ENCODE measurements at places on chromosomes 16 and 17. TPM values are rescaled to one million over a fixed set of nuclear protein-coding genes. Genes with fewer than 3 reads are reported as not detected.

TAC4 gene
- not detected for total RNA-seq

P2RX1 gene
- total RNA-seq: 16.8 TPM

SOCS3 gene
- total RNA-seq: 112 TPM

AATK gene
- total RNA-seq: 10.9 TPM

AOC2 gene
- 3.6 TPM for total RNA-seq

KRT25 gene
- total RNA-seq: not detected

PDE6G gene
- 13.9 TPM for total RNA-seq

CWC25 gene
- 27.1 TPM for total RNA-seq

ABCA8 gene
- 63.7 TPM for total RNA-seq

FAM171A2 gene
- 0.98 TPM for total RNA-seq

TEX19 gene
- total RNA-seq: not detected

PRR35 gene
- total RNA-seq: not detected

CACNA1H gene
- total RNA-seq: 0.33 TPM

CX3CL1 gene
- total RNA-seq: 0.67 TPM

GRCh38 chr16:10895053-10895946, 18.3 kb downstream of the CIITA start:
- peak overlapping the region; percentile 73 for H3K27ac ChIP-seq
- peaks cover 89% of the 10 kb centered on the region for H3K4me1 ChIP-seq
- peak; percentile 78 for DNase-seq
- no peaks in the 10 kb centered on the region for H3K27me3 ChIP-seq
- H3K4me3 ChIP-seq: no peak overlapping the region
- H3K36me3 ChIP-seq: peaks cover 69% of the 10 kb centered on the region

- peak; percentile 87 for DNase-seq
- peaks cover 57% of the 10 kb centered on the region for H3K36me3 ChIP-seq
- H3K27me3 ChIP-seq: no peaks in the 10 kb centered on the region
Measured at GRCh38 chr17:5226940-5227878, 7.5 kb downstream of the SCIMP start.

DNA sequence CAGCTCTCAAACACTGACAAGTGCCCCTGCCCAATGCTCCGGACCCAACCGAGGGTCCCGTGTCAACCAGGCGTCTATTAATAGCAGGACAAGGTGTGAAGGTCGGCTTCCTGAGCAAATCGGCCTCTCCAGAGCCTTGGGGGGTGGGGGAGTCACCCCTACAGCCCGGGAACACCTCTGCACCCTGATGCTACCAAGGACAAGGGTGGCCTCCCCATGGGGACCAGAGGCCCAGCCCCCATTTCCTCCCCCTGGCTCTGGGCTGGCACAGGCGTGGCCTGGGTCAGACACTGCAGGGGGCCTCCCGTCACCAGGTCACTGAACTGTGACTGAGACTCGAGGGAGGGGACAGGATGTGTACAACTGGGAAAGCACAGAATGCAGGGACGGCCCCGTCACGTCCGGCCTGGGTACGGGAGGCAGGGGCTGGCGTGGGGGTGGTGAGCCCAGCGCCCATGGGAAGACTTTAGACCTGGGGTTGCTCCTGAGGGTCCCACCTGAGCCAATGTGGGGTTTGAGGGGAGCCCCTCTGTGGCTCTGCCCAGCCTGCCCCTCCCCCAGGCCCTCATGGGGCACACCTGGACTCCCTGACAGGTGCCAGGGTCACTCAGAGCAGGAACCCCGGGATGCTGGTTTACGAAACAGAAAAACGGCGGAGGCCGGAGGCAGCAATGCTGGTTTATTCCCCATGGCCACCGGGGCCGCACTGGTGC, 579 bp upstream of the CYBA start:
- peaks cover 18% of the 10 kb centered on the region for H3K36me3 ChIP-seq
- peak overlapping the region; percentile 97 for H3K4me3 ChIP-seq
- H3K4me1 ChIP-seq: peaks cover 32% of the 10 kb centered on the region
- peak; percentile 98 for DNase-seq
- H3K27ac ChIP-seq: peak overlapping the region; percentile 96

GRCh38 chr17:43766413-43767052, 7.9 kb upstream of the SOST start:
- peaks cover 37% of the 10 kb centered on the region for H3K4me1 ChIP-seq
- H3K27me3 ChIP-seq: no peaks in the 10 kb centered on the region
- H3K36me3 ChIP-seq: no peaks in the 10 kb centered on the region
- H3K4me3 ChIP-seq: no peak overlapping the region
- no peak overlapping the region for H3K27ac ChIP-seq

GRCh38 chr17:27233776-27234175, 60.1 kb upstream of the WSB1 start:
- H3K4me1 ChIP-seq: peaks cover 23% of the 10 kb centered on the region
- no peak overlapping the region for H3K4me3 ChIP-seq
- no peaks in the 10 kb centered on the region for H3K27me3 ChIP-seq
- no peak for DNase-seq

DNA sequence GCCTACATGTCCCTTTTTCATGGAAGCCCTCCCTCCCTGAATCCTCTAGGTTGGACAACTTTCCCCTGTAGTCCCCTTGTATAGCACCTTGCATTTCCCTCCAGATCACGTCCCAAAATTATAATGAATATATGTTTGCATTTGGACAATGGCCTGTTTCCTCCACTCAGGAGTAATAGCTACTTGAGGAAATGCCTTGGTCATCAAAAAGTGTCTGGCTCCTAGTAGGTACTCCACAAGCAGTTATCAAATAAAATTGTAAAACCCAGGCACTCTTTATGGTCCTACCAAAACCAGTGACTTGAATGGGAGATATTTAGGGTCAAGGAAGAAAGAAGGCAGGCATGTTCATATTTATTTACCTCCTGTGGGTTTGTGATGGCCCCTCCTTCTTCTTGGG, 59.6 kb downstream of the RBFOX1 start:
- H3K27ac ChIP-seq: no peak overlapping the region
- no peaks in the 10 kb centered on the region for H3K36me3 ChIP-seq
- DNase-seq: no peak
- no peak overlapping the region for H3K4me3 ChIP-seq
- H3K27me3 ChIP-seq: no peaks in the 10 kb centered on the region
- no peaks in the 10 kb centered on the region for H3K4me1 ChIP-seq

GRCh38 chr16:13631916-13632315, 288.0 kb upstream of the ERCC4 start:
- H3K27me3 ChIP-seq: no peaks in the 10 kb centered on the region
- no peak overlapping the region for H3K27ac ChIP-seq
- no peaks in the 10 kb centered on the region for H3K36me3 ChIP-seq

DNA sequence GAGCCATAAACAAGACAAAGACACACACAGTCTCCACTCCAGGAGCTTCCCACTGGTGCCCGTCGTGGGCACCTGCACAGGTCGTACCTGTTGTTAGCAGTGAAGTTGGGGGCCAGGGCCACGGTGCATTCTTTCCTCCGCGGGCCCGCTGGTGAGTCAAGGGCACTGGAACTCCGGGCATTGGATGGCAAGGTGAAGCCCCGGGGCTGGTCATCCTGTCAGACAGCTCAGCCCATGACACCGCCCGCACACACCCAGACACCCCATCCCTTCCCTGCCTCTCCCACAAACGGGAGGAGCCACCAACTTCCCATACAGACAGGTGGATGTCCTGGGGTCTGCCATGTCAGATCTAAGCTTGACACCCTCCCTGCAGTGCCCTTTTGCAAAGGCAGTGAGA, 16.1 kb downstream of the CEP131 start:
- H3K4me3 ChIP-seq: no peak overlapping the region
- H3K27me3 ChIP-seq: no peaks in the 10 kb centered on the region
- peaks cover 11% of the 10 kb centered on the region for H3K4me1 ChIP-seq

- H3K4me3 ChIP-seq: no peak overlapping the region
- H3K27me3 ChIP-seq: no peaks in the 10 kb centered on the region
- H3K27ac ChIP-seq: no peak overlapping the region
- DNase-seq: peak; percentile 71
Measured at GRCh38 chr17:75757086-75757681, 7.8 kb downstream of the GALK1 start.

GRCh38 chr16:20889625-20890275, 10.4 kb downstream of the DCUN1D3 start:
- peaks cover 61% of the 10 kb centered on the region for H3K36me3 ChIP-seq
- H3K4me1 ChIP-seq: no peaks in the 10 kb centered on the region
- no peaks in the 10 kb centered on the region for H3K27me3 ChIP-seq

DNA sequence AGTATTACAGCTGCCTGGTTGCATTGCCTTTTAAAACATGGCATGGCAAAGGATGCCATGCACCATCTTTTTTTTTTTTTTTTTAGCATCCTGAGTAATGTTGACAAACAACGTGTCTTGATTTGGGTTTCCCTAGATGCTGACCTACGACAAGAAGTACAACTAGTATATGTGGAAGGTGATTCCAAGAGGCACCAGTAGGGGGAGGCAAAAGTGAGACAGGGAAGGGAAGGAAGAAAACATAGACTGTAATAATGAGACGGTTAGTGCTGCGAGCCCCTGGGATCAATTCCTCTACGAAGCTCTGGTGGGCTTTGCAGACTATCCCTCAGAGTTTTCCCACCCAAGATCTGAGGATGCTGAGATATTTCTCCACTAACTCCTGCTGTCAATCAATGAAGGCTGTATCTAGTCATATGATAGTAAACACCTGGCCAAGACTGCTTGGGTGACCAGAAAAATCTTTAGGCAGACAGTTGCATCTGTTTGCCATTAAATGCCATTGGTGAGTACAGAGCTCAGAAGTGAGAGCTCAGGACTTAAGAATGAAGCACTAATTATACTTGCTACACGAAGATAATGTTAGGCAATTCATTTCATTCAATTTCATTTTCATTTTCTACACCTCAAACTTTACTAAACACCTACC, 458.6 kb upstream of the GOT2 start:
- no peak for DNase-seq
- no peak overlapping the region for H3K27ac ChIP-seq
- no peaks in the 10 kb centered on the region for H3K4me1 ChIP-seq
- H3K4me3 ChIP-seq: no peak overlapping the region
- H3K36me3 ChIP-seq: no peaks in the 10 kb centered on the region
- H3K27me3 ChIP-seq: no peaks in the 10 kb centered on the region

GRCh38 chr16:67415872-67416793, at the start of gene ZDHHC1:
Gene ZDHHC1 (minus strand): TSS chr16:67416477. CDS start chr16:67407775, 8,702 bp downstream.
- peak within 1 kb of the TSS; percentile 92 for H3K27ac ChIP-seq
- peak; percentile 92 for DNase-seq
- H3K4me3 ChIP-seq: peak within 1 kb of the TSS; percentile 68
- H3K4me1 ChIP-seq: peaks cover 24% of the 10 kb centered on the region
- H3K27me3 ChIP-seq: no peaks in the 10 kb centered on the region

- H3K4me1 ChIP-seq: no peaks in the 10 kb centered on the region
- H3K36me3 ChIP-seq: no peaks in the 10 kb centered on the region
- H3K27me3 ChIP-seq: no peaks in the 10 kb centered on the region
- no peak overlapping the region for H3K4me3 ChIP-seq
- H3K27ac ChIP-seq: no peak overlapping the region
Measured at GRCh38 chr16:15911198-15911597, 22.8 kb upstream of the CEP20 start.
